CD4-positive, alpha-beta T cell treated with Interleukin-6 for 4 hours (primary cell): ENCODE measurements at places on chromosomes 5 and 9.

DNA sequence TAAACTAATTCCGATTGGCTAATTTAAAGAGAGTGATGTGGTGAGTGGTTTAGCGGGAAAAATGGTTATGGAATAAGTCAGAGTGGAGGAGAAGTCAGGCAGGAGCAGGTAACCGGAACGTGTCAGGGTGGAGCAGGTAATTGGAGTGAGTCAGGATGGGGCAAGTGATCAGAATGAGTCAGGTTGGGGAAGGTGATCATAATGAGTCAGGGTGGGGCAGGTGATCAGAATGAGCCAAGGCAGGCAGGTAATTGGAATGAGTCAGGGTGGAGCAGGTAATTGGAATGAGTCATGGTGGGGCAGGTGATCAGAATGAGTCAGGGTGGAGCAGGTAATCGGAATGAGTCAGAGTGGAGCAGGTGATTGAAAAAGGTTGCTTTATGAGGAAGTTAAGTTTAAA, 101.4 kb downstream of the TMEM167A start:
- no peak for DNase-seq

DNA sequence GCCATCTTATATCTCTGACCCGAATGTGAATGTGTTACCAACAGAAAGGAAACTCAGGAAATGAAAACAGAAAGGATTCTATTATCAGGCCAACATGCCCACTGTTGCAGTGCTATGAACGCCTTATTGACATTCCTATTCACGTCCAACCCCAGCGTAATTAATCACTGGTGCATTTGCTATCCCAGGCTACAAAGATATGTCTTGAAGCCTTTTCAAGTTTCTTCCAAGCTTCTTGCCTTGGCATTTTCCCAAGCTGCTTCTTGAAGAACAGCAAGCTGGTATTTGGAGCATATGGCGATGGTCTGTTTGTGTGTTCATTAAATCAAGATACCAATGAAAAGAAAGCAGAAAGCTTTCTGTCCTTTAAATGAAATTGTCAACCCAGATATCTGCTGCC, 579.2 kb upstream of the ZNF462 start:
- DNase-seq: no peak

GRCh38 chr9:27059907-27060306, 49.1 kb upstream of the TEK start:
- DNase-seq: no peak

DNA sequence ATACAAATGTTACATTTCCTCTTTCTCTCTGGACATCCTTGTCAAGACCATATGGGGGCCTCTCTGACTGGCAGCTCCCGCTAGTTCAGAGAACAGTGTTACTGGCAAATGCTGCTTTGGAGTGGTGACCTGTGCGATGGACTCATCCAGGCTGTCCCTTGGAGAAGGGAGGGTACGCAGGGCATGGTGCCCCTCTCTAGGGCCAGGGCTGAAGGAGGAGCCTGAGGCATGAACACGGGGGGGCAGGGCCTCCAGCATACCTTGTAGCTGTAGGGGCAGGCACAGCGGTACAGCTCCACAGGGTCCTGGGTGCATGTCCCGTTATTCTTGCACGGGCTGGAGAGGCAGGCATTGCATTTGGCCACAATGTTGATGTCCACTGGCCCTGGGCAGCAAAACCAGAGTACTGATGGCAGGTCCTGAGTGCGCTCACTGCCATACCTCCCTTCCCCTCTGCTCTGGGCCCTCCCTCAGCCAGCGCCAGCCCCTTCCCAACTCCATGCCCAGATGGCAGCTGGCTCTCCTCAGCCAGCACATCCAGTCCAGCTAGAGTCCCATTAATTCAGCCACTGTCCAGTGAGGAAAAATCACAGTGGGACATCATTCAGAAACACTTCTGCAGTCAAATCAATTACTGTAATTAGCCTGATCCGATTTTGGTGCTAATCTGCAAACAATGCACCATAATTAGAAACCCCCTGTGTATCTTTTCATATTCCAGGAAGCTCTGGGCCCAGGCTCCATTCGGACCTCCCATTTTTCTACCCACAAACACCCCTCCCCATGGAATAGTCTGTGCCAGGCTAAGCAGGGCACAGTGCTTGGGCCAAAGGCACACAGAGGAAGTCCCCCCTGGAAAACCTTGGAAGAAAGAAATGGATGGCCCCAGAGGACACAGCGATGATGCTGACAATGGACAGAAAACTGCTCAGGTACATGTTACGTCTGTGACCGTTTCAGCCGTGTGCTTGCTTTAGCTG, 128.8 kb upstream of the PANK3 start:
- DNase-seq: no peak

GRCh38 chr9:133401588-133401987, 16.2 kb downstream of the REXO4 start:
- no peak for DNase-seq

- no peak for DNase-seq
Observed at GRCh38 chr5:137896560-137896959, 7.3 kb downstream of the PKD2L2 start.

DNA sequence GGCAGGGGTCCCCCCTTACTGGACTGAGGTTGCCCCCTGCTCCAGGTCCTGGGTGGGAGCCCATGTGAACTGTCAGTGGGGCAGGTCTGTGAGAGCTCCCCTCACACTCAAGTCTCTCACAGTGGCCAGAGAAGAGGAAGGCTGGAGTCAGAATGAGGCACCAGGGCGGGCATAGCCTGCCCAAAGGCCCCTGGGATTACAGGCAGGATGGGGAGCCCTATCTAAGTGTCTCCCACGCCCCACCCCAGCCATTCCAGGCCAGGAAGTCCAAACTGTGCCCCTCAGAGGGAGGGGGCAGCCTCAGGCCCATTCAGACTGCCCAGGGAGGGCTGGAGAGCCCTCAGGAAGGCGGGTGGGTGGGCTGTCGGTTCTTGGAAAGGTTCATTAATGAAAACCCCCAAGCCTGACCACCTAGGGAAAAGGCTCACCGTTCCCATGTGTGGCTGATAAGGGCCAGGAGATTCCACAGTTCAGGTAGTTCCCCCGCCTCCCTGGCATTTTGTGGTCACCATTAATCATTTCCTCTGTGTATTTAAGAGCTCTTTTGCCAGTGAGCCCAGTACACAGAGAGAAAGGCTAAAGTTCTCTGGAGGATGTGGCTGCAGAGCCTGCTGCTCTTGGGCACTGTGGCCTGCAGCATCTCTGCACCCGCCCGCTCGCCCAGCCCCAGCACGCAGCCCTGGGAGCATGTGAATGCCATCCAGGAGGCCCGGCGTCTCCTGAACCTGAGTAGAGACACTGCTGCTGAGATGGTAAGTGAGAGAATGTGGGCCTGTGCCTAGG, at the start of gene CSF2:
Gene CSF2, plus strand, starts transcription at position 559 of the 783 bp plus-strand sequence. Its CDS starts 35 bp downstream, at position 594.
- no peak for DNase-seq

DNA sequence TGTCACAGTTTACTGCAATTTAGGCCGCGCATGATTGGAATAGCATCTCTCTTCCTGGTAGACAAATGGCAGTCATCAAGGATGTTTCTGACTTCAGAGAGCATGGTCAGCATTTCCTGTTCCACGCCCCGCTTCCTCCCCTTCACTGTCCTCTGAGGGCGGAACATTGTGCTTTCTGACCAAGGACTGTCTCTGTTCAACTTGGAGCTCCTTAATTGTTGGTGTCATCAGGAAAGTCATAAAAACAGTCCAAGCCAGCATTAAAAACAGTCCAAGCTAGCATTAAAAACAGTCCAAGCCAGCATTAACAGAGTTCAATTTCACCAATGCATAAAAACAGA, 301.3 kb upstream of the IRX4 start:
- DNase-seq: no peak

- no peak for DNase-seq
Observed at GRCh38 chr9:33687779-33688178, 107.6 kb upstream of the PRSS3 start.

DNA sequence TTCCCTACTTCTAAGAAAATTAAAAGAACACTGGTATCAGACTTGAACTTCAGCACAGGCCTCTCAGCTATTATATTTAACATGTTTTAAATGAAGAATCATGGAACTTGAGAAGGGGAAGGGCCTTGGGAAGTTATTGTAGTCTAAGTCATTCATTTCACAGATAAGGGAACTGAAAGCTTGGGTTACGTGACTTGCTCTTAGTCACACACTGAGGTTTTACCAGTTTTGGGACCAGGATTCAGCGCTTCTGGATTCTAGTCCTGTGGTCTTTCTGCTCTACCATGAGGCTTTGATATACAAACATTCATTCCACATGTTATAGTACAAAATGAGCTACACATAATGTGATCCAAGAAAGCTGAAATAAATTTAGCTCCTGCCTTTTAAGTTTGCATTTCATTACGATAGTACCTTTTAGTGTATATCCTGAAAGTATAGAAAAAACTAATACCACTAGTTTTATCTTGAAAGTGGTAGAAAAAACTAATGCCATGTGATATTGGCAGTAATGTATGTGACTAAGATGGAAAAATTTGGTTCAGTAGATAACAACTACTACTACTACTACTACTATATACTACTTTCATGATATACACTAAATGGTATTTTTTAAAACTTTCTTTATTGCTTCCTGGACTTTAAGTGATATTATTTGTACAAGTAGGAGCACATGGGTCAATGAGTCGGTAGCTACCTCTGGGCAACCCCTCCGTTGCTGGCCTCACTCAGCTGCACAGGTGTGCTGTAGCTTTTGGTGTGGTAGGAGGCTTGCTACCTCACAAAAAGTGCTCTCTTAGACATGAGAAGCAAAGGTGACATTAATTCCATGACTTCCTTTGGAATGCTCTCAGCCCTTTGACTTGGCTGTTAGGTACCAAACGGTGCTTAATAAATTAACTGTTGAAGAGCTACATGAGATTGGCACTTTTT, 40.7 kb downstream of the F2RL2 start:
- no peak for DNase-seq

- DNase-seq: no peak
Observed at GRCh38 chr5:53934151-53934820, 373.8 kb downstream of the NDUFS4 start.

DNA sequence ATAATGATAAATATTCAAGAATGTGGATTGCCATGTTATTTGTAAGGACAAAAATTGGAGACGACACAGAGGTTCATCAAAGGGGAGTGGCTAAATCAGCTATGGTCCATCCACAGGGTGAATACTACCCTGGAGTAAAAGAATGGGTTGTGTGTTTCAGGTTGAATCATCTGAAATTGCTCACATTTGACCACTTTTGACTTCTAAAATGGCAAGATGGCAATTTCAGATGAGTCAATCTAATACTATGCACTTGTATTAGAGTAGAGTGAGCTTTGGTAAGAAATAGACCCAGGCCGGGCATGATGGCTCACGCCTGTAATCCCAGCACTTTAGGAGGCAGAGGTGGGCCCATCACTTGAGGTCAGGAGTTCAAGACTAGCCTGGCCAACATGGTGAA, 131.8 kb downstream of the GAPVD1 start:
- DNase-seq: no peak
